Stimulated activated CD8-positive, alpha-beta memory T cell treated with anti-CD3 and anti-CD28 coated beads, Interleukin-7, amount 100 ng/mL, for 24 hours (primary cell): ENCODE measurements at places on chromosomes 2 and 18.

GRCh38 chr2:20072436-20073158, 21.2 kb upstream of the LAPTM4A start:
- no peak for DNase-seq

DNA sequence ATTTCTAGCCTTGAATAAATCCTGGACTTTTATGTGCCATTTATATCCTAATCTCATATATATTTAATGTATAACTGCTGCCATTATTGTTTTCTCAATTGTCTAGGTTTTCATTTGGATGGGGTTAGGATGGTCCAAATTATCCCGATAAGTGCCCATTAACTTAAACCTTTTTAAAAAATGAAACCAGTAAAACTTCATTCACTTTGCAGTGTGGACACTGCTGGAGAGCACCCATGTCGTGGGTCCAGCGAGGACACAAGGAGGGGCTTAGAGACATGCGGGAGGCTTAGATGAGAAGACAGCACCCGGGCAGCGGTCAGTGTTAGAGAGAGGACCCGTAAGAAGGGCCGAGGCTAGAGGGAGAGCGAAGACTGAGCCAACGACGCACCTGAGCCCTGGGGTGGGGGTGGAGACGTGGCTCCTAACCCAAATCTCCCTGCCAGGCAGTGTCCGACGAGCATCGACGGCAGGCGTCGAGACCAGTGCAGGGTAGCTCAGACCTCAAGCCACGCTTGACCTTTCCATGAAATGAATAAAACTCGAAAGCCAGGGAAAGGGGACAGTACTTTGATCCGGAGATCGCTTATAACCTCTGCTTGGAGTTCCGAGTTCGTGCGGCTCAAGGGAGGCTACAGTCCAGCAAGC, 9.0 kb upstream of the EN1 start:
- no peak for DNase-seq

DNA sequence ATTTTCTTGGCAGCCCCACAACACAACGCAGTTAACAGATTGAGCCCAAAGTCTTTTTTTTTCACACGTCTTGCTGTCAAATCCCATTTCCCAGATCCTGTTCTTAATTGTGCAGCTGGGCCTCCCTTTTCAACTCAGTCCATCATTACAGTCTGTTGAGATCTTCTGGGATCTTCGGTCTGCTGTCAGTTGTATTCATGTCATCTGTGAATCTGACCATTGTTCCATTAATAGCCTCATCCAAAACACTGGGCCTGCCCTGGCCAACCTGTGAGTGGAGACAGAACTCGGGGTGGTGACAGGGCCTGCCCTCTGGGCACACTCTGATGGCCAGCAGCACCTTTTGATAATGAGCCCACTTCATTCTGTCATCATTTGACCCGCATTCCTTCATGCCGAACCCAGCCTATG, 39.7 kb upstream of the SEMA4C start:
- DNase-seq, result no peak

DNA sequence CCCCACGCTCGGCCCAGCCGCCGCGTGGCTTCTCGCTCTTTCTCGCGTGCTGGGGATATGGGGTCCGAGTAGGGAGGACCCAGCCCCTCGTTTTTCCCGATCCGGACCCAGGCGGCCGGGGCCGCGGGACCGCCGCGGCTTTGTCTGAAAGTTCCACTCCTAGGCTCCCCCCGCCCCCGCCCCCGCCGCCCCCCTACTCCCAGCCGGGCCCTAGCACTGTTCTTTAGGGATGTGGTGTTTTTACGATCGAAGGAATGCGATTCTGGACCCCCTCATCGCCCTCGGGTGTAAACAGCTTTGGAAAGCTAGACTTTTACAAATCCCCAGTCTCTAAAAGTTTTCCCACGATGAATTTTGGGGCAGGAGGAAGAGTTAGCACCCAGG, 819 bp downstream of the TGIF1 start:
- DNase-seq, result peak; percentile 12

DNA sequence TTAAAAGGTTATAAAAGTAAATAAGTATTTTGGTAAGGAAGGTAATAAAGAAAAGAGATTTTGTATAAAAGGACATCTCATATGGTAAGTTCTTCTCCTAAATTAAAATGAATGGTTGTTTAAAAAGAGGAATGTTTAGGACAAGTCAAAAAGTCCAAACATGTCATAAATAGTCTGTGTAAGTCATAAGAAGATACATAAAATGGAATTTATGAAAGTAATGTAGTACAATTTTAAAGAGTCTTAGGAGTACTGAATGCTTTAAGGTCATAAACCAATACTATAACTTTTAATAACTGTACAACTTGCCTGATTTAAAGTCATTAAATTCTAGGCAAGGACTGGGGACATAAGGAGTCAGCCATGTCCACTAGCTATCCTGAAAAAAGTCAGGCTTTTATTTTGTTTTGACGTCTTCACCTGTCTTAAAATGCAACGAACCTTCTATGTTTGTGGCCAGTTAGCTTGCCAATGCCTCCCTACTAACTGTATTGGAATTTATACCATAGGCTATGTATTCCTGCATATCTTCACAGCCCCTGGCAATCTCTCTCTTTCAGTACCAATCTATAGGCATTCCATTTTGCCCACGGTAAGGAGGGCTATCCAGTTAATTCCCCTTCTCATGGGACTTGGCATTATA, 312.3 kb upstream of the LRRTM4 start:
- no peak for DNase-seq

- DNase-seq, result no peak
These were observed 27.5 kb downstream of the INHBB start for GRCh38 chr2:120373424-120373823.

DNA sequence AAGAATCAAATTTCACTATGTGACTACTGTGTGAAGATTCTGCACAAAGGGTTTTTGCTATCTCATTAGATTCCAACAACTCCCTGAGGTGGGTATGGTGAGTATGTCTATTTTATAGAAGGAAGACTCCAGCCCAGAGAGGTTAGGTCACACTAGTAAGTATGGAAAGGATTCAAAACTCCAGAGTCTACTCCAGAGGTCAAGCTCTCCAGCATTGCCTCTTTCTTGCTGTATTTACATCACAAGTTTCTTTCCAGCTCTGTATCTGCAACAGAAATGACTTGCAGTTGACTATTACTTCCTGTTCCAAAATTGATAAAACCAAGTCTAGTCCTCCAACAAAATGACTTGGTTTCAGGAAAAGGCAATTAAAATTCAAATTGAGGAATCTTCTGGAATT, 2.1 kb downstream of the COL4A4 start:
- DNase-seq, result no peak

DNA sequence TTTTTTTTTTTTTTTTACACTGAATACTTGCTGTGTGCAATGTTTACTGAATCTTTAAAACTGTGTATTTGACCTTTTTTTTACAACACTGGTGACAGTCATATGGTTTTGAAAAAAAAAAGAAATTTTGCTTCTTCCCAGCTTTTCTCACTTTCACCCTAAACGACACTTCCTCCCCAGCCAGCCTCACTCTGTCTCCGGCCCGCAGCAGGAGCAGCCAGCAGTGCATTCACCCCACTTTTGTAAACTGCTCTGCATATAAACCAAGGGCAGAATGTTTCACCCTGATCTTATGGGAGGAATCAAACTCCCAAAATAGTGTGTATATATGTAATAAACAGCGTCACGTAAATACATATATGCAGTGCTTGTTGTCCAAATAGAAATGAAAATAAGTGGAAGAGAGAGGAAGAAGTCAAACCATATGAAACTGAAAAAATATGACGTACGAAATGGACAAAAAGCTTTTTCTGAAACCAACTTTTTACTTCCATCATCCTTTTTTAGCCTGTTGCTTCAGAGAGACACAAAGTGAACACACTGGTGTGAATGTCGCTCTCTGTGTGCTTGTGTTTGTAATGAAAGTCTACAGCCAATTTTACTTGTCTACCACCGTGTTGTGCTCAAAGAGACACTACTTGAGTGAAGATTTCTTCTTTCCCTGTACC, 54.2 kb downstream of the ZCCHC2 start:
- no peak for DNase-seq

DNA sequence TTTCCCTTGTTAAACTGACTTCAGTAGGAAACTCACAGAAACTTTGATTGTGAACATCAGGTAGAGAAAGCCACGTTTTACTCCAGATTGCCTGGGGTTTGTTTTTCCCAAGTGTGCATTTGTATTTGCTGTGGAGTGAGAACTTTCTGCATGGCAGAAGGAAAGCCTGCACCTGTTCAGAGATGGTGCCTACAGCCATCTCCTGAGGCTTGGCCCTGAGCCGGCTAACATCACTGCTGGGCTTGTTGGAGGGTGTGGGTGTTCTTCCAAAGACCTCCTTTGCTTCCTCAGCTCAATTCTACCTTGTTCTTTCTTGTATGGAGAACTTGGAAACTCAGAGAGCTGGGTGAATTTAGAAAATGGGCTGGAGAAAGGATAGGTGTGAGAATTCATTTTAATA, 16.1 kb downstream of the KCNS3 start:
- no peak for DNase-seq

DNA sequence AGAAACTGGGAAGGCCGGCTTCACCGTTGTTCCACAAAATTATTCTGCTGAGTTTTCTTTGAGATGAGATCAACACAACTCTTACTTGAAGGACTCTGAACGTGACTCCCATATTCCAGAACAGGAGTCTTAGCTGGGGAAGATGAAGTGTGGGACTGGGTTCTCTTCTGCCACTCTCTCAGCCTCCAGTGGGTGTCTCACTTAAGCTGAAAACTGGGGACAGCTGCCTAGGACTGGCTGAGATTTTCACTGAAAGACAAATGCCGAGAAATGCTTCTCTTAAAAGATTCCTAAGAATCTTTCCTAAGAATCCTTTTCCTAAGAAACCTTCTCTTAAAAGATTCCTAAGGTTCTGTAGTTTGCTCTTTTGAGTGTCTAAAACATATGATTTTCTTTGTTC, 156.6 kb upstream of the LHCGR start:
- no peak for DNase-seq

DNA sequence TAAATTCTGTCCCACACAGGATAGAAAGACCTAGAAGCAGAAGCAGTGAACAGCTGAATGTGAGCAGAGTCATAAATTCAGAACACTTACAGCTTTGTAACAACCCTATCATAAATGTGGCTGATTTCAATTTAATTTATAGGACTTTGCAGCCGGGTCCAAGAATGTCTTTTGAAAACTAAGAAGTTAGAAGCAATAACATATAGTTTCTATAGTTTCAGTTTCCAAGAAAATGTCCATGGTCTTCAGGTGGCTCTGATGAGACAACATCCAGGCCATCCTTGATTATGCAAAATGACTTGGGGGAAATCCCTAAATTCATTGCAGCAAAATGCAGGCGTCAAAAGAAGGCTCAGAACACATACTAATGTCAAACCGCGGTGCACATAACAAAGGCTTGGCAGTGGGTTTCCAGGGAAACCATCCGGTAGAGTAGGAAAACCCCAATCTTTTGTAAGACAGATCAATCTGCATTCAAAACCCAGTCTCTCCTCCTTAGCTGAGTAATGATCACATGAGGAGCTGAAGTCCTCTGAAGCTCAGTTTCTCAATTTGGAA, 442.2 kb upstream of the ID2 start:
- DNase-seq, result no peak

DNA sequence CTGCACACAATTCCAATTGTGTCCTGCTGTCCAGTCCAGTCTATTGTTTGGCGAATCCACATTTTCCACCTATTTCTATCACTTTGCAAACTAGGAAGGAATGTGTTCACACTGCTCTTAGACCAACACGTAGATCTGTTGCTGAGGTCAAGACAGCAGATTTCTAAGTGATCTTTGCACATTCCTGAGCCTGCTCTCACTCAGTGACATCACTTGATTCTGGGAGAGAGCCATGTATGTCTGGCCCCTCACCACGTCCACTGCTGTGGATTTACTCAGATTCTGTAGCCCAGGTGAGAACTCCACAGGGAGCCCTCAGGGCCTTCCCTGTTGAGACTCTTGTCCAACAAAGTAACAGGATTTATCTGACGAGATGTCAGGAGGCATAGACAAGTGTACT, 317.2 kb downstream of the TSN start:
- no peak for DNase-seq

DNA sequence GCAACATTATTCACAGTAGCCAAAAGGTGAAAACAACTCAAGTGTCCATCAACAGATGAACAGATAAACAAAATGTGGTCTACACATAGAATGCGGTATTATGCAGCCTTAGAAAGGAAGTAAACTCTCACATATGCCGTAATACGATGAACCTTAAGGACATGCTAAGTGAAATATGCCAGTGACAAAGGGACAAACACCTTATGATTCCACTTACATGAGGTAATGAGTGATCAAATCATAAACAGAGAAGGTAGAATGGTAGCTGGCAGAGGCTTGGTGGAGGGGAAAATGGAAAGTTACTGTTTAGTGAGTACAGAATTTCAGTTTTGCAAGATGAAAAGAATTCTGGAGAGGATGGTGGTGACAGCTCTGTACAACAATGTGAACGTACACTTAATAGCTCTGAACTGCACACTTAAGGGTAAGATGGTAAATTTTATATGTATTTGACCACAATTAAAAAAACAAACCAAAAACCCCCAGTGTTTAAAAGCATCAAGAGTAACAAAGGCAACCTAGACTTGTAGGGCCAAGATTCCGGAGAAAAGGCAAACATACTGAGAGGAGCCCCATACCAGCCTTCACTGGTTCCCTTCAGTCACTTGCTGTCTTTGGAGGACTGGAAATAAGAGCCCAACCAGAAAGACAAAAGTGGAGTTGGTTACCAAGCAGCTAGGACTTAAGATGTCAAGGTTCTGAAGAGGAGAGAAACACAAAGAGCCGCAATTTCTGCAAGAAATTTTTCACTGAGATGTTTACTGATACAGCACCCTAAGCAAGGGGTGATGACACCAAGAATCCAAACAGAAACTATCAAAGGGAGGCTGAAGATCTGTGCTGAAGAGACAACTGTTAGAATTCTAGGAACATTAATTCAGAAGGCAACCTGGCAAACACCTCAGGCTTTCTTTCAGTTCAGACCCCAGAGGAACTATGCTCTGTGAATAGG, 61.3 kb downstream of the CUL3 start:
- DNase-seq, result no peak

GRCh38 chr2:155250800-155251199, 552.3 kb downstream of the KCNJ3 start:
- no peak for DNase-seq

GRCh38 chr2:11042841-11043240, 112.4 kb upstream of the SLC66A3 start:
- no peak for DNase-seq
